Myocyte (in vitro differentiated cells): ENCODE measurements at places on chromosomes 2 and 18. TPM values are rescaled to one million over a fixed set of nuclear protein-coding genes. Genes with fewer than 3 reads are reported as not detected.

DNA sequence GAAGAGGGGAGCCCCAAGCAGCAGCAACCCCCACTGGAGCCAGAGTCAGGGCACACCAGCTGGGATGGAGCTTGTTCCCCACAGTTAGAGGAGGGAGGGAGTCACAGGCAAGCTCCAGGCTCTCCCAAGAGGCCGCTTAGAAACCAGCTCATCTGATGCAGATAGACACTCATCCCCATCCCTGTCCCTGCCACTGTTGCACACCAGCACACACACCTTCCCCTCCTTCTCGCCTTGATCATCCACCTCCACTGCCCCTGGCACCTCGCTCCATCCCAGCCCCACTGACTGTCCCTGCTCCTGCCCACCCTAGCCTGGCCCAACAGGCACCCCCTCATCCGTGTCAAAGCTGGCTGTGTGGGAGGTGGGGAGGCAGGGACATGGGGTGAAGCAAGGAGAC lies 1.5 kb upstream of the RUFY4 start:
- no peak for DNase-seq

Gene AGXT
- total RNA-seq: not detected in 2 replicates

- peak; percentile 43 for DNase-seq
Observed at GRCh38 chr2:178152033-178152432, 39.8 kb downstream of the RBM45 start.

- DNase-seq: no peak
Observed at GRCh38 chr18:39788383-39788782, 2166.7 kb upstream of the PIK3C3 start.

- no peak for DNase-seq
Observed at GRCh38 chr2:46029332-46029811, 267.8 kb upstream of the EPAS1 start.

- DNase-seq: no peak
Observed at GRCh38 chr2:222897898-222898297, 37.1 kb downstream of the ACSL3 start.

DNA sequence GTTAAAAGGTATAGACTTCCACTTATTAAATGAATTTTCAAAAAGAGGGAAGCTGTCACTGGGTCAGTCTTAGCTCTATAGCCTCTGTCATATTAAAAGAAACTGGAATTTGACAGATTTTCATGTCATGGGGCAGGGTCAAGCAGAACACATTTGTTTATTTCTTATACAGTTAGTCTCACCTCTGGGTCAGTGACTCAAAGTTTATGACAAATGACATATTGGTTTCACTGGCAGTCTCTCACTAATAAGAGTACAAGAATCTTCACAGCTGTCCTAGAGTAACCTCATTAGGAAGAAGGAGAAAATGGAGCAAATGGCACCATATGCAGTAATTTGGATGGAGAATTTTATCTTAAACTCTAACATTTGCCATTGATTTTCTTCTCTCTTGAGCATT lies 63.2 kb downstream of the MBD2 start:
- DNase-seq: peak; percentile 13

Gene FNDC4
- 6.1 and 6.2 TPM in 2 replicates for total RNA-seq

DNA sequence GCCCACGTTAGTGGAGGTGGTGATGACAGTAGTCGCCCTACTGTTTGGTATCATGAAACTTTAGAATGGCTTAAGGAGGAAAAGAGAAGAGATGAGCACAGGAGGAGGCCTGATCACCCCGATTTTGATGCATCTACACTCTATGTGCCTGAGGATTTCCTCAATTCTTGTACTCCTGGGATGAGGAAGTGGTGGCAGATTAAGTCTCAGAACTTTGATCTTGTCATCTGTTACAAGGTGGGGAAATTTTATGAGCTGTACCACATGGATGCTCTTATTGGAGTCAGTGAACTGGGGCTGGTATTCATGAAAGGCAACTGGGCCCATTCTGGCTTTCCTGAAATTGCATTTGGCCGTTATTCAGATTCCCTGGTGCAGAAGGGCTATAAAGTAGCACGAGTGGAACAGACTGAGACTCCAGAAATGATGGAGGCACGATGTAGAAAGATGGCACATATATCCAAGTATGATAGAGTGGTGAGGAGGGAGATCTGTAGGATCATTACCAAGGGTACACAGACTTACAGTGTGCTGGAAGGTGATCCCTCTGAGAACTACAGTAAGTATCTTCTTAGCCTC lies 16.2 kb downstream of the MSH6 start:
- no peak for DNase-seq

Gene UGT1A8
- total RNA-seq: not detected in 2 replicates

GRCh38 chr2:152730591-152731333 lies 12.3 kb downstream of the ARL6IP6 start:
- DNase-seq: peak; percentile 69

GRCh38 chr2:26223018-26223417 lies 21.4 kb downstream of the HADHA start:
- DNase-seq: no peak

Gene PAX8
- total RNA-seq: 19.6 and 27.8 TPM in 2 replicates

DNA sequence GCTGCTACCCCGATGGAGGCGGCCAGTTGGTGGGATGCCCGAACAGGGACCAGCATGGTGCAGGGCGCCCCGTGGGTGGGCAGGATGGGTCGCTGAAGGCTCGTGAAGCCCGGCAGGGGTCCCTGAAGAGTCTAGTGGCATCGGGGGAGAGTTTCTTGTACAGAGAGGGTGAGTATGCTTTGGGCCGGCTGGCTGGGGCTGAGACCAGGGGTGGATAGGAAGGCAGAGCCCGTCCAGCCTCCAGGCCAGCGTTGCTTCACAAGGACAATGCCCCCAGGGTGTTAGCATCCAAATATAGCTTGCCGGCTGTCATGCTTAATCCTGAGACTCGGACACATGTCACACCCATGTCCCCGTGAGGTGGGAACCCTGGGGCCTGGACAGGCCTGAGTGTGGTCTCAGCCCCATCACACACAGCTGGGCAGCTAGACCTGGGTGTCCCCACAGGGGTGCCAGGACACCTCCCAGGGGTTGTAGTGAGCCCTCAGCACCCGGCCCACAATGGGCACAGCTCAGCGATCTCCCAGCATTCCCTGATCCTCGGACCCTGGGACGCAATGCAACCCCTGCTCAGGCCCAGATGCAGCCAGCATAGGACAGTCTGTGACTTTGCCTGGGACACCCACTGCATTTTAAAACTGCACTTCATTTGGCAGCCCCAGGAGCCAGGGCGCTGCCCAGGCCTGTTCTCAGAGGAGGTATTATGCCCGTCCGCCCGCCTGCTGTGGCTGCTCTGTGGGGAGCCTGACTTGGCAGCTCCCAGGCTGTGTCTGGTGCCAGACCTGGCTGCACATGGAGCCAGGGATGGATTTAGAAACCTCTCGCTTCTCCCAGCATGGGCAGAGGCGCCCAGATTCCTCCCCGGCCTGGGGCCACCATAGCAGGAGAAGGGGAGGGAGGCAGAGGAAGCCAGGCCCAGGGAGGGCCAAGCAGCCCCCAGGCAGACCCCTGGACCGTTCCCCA lies 36.4 kb downstream of the RAMP1 start:
- peak; percentile 84 for DNase-seq

- DNase-seq: no peak
Observed at GRCh38 chr2:68853035-68853434, 18.2 kb downstream of the BMP10 start.

GRCh38 chr2:46942143-46942526 lies 26.5 kb upstream of the MCFD2 start:
- DNase-seq: peak; percentile 27

DNA sequence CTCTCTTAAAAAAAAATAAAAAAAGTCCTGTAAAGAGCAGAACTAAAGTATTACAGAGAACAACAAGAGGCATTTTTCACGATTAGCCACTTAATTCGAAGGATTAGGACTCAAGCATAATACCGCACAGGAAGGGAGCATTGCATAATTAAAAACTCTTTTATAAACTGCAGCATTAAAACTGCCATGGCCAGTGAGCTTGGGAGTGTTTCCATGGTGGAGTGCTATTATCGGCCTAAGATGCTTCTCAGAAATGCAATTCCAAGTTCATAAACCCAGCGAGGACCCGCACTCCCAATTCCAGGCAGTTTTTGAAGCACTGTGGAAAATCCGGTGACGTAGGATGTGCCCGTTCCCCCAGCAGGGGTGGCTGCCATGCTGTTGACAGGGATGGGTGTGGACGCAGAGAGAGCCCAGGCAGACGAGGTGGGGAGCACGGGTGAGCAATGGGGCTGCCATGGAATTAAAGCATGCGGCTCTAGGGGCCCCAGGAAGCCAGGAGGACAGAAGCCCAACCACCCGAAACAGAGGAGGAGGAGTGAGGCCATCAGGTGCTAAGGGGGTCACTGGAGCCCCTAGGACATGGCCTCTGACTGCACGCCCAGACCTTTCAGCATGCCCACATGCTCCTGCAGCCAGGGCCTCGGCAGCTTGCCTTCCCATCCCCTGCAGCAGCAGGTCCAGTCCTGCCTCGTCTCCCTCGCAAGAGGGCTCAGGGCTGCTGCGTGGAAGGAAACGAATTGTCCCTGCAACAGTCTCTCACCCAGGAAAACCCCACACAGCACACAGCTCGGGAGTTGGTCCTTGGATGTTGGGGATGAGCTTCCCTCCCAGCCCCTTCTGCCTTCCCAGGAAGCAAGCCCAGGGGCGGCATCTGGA lies 233.4 kb downstream of the NDUFA10 start:
- DNase-seq: no peak

- DNase-seq: no peak
Observed at GRCh38 chr2:62221141-62221540, 25.2 kb downstream of the B3GNT2 start.

DNA sequence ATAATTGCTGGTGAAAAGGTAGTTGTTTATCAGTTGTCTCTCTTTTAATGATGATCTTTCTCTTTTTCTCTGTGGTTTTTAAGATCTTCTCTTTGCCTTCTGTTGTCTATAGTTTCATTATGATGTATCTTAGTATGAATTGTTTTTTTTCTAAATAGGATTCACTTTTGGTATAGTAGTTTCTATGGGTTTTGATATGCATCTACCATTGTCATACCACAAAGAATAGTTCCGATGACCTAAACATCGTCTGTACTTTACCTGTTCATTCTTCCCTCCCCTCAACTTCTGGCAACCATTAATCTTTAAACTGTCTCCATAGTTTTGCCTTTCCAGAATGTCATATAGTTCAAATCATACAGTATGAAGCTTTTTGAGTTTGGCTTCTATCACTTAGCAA lies 19.6 kb downstream of the RDH14 start:
- no peak for DNase-seq
